T-helper 1 cell (primary cell): ENCODE measurements at places on chromosomes 5 and 9.

- DNase-seq, result no peak
These were observed 130.0 kb downstream of the ENC1 start for GRCh38 chr5:74510476-74511075.

GRCh38 chr5:106380736-106381135 is 1290.0 kb downstream of the EFNA5 start:
- DNase-seq, result no peak

DNA sequence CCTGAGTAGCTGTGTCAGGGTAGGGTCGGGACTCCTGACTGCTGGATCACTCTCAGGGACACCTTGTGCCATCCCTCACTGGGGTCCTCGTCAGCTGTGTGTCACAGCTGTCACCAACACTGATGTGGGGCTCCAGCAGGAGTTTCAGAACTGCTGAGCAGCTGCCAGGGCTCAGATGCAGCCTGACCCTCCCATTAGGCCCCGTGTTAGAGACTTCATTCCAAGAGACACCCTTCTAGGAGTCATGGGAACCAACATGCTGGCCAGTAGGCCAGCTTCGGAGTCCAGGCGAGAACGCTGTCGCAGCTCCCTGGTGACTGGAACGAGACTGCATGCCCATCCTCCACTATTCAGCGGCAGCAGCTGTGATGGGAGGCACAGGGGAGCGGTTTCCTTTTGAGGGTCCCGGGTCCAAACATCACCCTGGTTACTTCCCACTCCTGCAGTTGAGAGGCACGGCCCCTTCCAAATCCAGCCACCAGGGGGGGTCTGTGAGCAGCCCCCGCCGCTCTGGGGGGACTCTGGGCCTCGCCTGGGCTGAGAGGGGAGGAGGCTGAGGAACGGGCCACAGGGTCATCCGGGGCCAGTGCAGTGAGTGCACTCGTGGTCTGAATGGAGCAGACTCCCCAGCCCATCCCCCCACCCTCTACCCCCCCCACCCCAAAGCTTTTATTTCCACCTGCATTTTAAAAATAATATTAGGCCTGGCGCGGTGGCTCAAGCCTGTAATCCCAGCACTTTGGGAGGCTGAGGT is 12.6 kb upstream of the TCF7 start:
- peak; percentile 46 for DNase-seq

GRCh38 chr9:83544002-83544698 is 5.9 kb upstream of the FRMD3 start:
- no peak for DNase-seq

GRCh38 chr5:79859588-79859987 is 131.5 kb downstream of the MTX3 start:
- no peak for DNase-seq

GRCh38 chr5:136516637-136517036 is 151.3 kb upstream of the TRPC7 start:
- DNase-seq, result no peak
